ENCODE measurements at places on chromosomes 13 and 19.

DNA sequence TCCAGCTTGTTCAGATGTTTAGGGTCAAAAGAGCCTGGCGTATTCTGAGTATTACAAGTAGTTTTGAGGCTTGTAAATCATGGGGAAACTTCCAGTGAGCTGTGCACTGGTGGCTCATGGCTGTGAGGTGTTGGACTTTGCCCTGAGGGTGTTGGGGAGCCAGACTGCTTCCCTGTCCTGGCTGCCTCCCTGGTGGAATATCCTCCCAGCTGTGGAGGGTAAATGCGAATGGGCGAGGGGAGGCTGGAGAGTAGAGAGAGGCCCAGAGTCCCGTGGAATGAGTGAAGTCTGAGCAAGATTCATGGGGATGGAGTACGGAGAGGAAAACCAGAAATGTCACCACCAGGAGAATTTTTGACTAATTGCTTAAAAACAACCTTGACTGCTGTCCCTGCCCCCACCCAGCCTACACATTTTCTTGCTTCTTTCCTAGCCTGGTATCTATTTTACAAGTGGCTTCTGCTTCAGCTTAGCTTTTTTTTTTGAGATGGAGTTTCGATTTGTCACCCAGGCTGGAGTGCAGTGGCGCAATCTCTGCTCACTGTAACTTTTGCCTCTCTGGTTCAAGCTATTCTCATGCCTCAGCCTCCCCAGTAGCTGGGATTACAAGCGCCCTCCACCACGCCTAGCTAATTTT lies 3.7 kb downstream of the SNRPA start:
- DNase-seq, result no peak

- DNase-seq, result no peak
Measured at GRCh38 chr19:6735181-6735911, 2.0 kb downstream of the GPR108 start.

DNA sequence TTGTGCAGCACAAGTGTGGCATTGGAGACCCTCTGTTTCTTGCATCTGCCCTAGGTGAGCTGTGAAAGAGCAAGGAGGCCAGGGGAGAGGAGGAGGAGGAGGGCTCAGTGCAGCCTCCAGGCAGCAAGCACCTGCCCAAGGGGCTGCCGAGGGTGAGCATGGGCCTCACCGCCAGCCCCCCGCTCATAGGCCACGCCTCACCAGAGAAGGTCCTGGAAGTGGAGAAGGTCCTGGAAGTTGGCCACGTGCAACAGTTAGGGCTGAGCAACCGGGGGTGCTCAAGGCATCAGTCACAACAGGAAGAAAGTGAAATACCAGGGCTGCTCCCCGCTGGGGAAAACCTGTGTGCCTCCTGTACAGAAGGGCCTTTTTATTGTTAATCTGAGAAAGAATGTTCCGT lies 168.9 kb downstream of the TEX29 start:
- no peak for DNase-seq

DNA sequence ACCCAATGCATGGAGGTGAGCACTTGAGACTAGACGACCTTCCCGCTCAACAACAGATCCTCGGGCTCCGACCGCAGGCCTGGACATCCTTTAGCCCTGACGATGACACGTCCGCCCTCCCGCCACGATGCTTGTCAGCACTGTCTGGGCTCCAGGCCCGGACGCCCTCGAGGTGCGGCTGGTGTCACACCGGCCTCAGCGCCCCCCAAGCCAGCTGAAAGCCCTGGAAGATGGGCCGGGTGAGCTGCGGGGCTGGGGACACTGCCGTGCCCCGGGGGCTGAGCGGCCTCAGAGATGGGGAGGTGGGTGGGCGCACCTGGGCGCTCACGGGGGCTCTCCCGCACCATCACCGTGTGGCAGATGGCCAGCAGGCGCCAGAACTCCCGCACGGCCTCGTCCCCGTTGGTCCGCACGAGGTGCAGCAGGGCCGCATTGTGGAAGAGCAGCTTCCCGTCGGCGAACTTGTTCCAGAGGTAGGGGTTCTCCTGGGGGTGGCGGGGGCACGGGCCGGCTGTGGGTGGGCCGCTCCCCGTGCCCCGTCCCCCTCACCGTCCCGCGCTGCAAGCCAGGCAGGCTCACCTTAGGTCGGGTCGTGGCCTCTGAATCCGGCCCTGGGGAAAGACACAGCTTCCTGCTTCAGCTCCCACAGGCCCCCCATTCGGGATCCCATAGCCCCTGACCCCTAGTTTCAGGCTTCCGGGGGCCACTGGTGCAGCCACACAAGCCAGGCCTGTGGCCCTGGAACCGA lies 15.5 kb downstream of the ATP8B3 start:
- no peak for DNase-seq

- DNase-seq, result no peak
Measured at GRCh38 chr13:80121038-80121437, 219.9 kb downstream of the SPRY2 start.

DNA sequence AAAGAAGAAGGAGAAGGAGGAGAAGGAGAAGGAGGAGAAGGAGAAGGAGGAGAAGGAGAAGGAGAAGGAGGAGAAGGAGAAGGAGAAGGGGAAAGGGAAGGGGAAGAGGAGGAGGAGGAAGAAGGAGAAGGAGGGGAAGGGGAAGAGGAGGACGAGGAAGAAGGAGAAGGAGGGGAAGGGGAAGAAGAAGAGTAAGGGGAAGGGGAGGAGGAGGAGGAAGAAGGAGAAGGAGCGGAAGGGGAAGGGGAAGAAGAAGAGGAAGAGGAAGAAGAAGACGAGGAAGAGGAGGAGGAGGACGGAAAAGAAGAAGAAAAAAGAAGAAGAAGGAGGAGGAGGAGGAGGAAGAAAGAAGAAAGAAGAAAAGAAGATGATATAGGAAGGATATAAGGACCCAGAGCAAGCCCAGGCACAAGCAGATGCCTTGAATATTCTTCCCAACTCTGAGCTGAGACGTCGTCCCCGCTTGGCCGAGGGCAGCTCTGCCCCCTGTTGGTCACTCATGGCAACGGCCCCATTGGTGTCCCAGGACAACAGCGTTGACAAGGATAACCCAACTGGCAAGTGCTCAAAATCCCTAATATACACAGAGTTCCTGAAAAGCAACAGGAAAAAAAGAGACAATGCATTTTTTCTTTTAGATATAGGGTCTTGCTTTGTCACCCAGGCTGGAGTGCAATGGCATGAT lies 30.6 kb upstream of the IGSF23 start:
- DNase-seq, result no peak

- DNase-seq, result no peak
Measured at GRCh38 chr19:19403373-19403901, 2.0 kb upstream of the GATAD2A start.

- DNase-seq, result peak; percentile 34
Measured at GRCh38 chr13:43274881-43275280, 251.5 kb downstream of the DNAJC15 start.
